ENCODE measurements at places on chromosomes 11 and 22.

GRCh38 chr11:119100994-119101758, 477 bp downstream of the DPAGT1 start:
- DNase-seq: no peak

GRCh38 chr11:46827995-46828394, 18.1 kb downstream of the CKAP5 start:
- no peak for DNase-seq

GRCh38 chr11:73172992-73173656, 31.0 kb upstream of the FCHSD2 start:
- DNase-seq: no peak

DNA sequence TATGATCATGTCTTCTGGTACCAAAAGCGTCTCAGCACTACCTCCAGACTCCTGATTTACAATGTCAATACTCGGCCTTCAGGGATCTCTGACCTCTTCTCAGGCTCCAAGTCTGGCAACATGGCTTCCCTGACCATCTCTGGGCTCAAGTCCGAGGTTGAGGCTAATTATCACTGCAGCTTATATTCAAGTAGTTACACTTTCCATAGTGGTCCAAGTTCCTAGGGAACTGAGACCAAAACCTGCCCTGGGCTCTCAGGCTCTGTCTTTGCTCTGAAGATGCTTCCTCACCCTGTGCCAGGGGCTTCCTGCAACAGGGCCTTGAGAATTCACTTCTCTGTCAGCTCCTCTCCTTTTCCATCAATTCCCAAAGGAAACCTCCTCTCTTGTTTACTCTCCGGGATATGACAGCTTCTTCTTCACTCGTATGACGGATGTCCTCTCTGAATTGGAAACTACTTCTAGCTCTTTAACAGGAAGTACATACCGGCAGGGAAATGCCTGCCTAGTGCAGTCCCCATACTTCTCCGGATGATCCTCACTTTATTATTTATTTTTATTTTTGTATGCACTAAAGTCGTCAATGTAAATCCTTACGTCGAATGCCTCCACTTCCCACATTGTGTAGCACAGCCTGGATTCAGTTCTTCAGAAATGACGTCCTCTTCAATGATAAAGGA, 29.6 kb upstream of the PRAME start:
- DNase-seq: no peak

DNA sequence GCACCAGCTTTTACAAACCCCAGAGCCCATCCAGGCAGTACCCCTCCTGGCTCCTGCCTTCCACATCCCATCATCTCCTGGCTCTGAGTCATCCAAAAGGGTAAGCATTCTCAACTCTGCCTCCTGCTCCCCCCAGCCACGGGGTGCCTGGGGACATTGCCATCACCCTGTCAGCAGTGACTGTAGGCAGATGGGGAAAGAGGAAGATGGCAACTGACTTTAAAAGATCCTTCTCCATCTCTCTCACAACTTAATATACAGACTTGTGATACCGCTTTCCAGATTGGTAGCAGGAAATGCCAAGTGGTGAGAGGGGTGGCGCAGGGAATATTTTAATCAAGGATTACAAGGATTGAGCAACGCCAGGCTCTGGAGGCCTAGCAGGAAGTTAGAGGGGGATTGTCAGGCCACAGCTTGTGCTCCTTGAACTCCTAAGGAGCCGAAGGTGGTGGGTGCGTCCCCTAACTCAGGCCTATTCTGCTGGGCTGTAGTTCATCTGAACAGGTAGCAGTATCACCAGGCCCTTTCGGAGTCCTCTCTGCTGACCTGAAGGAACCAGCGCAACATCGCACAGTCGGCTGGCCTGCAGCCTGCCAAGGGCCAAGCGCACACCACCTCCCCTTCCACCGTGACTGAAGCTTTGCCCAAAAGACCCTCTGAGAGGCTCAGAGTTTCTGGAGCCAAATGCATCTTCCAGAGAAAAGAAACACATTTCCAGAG, 83.3 kb downstream of the ZC3H12C start:
- DNase-seq: no peak

DNA sequence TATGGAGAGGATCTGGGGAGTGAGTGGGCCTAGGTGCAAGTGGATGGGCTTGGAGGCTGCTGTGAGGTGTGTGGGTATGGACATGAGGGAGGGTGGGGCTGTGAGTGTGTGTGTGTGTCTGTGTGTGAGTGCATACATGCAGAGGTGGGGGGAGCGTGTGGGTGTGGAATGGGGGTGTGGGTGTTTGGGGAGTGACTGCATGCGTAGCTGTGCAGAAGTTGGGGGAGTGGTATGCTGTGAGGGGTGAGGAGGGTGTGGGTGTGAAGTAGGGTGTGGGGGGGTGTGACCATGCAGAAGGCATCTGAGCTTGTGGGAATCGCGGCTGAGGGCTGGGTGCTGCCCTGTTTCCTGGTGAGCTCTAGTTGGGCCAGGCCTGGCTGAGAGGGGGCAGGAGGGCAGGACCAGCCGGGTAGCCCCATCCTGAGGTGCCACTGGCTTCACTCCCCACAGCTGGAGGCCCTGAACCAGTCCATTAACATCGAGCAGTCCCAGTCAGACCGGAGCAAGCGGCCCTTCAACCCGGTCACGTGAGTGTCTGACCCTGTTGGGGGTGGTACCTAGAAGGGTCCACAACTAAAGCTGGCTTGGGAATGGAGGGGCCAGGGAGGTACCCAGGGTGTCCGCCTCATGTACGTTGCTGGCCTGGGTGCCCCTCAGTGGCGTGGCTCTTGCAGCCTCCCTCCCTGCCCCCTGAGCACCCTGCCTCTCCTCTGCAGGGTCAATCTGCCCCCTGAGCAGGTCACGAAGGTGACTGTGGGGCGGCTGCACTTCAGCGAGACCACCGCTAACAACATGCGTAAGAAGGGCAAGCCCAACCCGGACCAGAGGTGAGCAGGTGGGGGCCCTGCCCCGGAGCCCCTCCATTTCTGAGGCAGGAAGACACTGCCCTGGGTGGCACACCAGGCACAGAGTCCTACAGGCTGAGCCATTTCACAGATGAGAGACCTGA, 16.5 kb downstream of the TMEM258 start:
- no peak for DNase-seq

DNA sequence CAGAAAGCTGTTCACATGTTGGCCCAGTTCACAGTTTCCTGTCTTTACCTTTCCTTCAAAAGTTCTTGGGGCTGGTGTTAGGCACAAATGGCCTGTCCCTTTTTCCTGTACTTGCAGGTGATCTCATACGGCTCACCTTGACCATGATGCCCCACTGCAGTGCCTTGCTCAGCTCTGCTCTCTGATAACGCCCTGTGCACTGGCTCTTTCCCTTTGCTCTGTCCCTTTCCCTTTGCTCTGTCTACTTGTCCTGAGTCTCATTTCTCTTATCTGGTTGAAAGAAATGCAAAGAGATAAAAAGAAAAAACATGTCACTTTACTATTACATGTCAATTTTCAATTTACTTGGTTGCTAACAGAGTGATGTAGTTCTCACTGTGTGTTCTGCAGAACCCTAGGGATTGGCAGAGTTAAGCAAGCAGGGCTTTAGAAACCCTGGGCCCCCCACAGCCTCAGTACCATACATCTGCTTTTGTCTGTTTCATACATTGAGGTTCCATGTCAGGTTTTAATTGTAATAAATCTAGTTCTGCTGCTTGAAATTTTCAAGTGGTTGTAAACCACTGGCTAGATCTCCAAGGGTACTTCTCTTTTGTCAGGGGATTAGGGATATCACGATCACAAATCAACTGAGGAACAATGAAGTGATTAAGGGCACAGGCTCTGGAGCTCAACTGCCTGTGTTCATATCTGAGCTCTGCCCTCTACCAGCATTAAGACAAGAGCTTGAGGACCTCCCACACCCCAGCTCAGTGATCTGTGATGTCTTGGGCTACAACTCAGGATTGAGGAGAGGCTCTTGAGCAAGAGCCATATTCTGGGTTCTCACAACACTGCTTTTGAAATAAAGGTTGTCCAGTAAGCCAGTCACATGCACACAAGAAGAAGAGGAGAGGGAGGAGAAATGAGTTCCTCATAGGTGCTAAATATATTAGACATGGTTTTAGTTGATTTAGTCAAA, 16.3 kb upstream of the SORL1 start:
- no peak for DNase-seq

DNA sequence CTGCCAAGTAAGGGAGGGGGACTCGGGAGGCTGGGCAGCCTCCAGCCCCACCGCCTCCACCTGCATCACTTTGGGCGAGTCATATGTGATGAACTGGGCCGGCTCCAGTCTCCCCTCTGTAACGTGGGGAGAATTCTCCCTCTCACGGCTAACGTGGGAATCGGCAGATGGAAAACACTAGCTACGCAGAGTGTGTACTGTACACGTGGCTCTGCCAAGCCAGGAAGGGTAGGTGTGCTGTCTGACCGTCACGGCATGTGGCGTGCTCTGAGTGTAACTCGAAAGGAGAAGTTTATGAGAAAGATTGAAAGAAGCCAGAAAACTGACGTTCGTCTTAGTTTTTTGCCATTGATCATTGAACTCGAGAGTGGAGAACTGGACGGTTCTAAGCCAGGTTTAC, 13.7 kb downstream of the TRMU start:
- no peak for DNase-seq

DNA sequence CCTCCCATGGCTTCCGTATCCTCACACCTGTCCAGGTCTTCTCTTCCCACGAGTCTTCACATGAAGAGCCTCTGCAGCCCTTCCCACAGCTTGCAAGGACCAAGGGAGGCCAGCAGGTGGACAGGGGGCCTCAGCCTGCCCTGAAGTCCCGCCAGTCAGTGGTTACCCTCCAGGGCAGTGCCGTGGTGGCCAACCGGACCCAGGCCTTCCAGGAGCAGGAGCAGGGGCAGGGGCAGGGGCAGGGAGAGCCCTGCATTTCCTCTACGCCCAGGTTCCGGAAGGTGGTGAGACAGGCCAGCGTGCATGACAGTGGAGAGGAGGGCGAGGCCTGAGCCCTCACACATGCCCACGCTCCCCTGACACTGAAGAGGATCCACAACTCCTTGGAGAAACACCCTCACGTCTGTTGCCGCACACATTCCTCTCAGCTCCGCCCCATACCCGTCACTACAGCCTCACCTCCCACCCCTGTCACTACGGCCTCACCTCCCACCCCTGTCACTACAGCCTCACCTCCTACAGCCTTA, 8.3 kb downstream of the SSH3 start:
- DNase-seq: no peak

GRCh38 chr11:15590132-15590531, 475.4 kb downstream of the INSC start:
- DNase-seq: no peak

GRCh38 chr11:121365304-121365703, 72.7 kb downstream of the SC5D start:
- no peak for DNase-seq

GRCh38 chr11:130916910-130917309, 631 bp upstream of the SNX19 start:
- no peak for DNase-seq

DNA sequence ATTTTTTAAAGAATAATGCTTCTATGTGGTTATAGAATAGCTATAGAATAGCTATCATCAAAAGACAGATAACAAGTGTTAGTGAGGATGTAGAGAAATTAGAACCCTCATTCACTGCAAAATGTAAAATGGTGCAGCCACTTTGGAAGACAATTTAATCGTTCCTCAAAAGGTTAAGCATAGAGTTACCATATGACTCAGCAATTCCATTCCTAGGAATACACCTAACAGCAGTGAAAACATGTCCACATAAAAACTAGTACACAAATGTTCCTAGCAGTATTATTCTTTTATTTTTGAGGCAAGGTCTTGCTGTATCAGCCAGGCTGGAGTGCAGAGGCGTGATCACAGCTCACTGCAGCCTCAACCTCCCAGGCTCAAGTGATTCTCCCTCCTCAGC, 34.0 kb downstream of the RTL6 start:
- DNase-seq: no peak

DNA sequence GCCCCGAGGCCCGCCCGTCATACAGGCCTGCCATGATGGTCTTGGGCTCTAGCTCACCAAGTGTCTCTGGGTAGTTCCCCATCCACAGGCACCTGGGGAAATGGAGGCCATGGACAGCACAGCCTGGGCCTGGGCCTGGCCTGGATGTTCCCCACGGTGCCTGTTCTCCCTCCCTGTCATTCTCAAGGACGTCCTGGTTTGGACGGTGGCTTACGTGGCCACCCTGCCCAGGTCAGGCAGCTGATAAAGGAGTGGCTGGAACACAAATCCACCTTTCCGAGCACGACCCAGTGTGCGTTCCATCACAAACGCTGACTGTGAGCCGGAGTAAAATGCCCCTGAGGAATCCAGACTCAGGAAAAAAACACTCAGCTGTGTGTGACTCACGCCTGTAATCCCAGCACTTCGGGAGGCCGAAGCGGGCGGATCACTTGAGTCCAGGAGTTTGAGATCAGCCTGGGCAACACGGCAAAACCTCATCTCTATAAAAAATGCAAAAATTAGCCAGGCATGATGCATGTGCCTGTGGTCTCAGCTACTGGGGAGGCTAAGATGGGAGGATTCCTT, 41.2 kb upstream of the TESMIN start:
- no peak for DNase-seq

DNA sequence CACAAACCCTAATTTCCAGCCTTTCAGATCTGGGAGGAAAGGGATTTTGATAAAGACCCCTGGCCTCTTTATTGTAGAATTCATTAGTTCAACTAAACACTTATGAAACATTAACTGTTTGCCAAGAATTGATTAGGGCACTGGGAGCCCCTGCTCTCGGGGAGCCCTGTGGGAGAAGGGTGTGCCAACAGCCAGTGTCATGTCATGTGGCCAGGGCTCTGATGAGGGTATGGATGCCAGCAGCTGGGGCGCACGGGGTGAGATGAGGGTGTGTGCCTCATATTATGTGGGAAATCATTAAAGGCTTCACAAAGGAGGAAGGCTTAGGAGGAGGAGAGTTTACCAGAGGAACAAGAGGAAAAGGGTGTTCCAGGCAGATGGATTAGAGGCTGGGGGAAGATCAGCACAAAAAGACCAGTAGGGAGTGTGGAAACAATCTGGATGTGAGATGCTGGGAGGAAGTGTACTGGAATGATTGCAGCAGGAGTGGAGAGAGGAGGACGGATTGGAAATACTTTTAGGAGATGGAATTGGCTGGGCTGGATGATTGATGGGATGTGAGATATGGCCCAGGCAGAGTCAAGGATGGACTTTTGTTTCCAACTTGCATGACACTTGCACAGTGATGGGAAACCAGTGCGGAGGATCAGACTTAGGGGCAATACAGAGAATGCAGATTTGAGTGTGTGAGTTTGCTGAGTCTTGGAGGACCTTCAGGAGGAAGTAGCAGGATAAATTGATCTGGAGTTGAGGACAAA, 137.8 kb downstream of the CSNK2A3 start:
- no peak for DNase-seq

GRCh38 chr11:131099746-131100145, 183.5 kb upstream of the SNX19 start:
- no peak for DNase-seq

Measured in hippocampal formation (tissue), 2 donors.